Fibroblast of skin of right quadriceps (primary cell): ENCODE measurements at places on chromosomes 3 and 15.

- no peak for DNase-seq
Measured at GRCh38 chr3:168285506-168285905, 189.8 kb upstream of the GOLIM4 start.

- DNase-seq = peak; percentile 49
Measured at GRCh38 chr3:58025837-58026569, 17.8 kb downstream of the FLNB start.

DNA sequence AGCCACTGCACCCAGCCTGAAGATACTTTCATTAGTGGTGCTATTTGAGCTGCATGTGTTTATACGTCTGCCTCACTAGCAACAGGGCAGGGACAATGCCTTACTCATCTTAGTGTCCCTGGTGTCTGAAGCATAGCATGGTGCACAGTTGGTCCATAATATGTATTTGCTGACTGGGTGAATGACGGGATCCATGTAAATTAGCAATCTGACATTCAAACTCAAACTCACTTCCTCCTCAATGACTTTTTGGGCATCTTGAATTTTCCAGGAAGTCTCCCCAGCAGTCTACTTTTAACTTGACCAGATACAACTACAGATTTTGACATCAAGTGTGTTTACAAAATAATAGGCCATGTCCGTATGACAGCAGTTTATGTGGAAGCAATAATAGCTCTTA is 3.0 kb upstream of the LDHAL6B start:
- no peak for DNase-seq

DNA sequence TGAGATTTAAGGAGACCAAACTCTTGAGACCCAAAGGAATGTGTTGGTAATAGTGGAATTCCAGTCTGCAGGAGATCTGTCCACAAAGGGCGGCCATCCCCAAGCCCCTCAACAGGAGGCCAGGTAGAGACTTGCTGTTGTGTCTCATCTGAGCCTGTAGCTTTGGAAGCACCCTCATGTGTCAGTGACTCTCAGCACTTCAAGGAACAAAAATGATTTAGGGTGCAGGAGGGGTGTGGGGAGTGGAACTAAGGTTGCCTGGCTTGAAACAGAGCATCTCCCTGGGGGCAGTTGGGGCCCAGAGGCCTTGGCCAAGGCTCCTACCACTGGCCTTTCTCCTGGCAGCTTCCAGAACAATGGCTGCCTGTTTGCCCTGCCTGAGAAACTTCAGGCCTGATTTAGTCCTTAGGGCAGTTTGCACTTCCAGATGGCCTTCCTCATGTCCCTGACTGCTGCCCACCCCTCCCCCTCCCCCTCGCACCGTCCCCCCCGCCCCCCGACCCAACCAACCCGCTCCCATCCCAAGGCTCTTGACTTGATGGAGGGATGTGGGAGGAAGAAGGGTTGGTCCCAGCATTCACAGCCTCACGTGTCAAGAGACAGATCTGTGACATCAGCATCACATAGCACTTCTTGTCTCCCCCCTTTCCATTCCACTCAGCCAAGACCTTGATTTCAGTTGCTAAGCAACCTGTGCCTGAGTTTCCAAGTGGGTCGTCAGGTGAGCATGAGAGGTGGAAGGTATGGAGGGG is 77.1 kb downstream of the CORO2B start:
- no peak for DNase-seq

DNA sequence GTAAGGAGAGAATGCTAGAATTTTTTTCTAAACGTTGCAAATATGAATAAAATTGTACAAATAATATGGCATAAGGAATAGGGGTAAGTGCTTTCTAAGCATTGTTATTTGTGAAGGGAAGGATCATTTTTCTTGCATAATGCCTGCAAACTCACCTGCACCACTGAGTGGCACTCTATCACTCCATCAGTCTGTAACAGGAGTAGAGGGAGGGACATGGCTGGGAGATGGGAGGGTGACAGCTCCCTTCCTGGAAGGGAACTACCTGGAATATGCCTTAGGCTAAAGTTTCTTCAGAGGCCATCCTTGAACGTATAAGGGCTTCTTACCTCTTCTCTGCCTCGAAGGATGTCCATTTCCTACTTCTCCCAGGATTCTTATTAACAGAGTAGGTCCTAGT is 3.0 kb downstream of the NAALADL2 start:
- DNase-seq = peak; percentile 2

- DNase-seq = no peak
Measured at GRCh38 chr3:71784201-71784913, 591 bp downstream of the PROK2 start.

DNA sequence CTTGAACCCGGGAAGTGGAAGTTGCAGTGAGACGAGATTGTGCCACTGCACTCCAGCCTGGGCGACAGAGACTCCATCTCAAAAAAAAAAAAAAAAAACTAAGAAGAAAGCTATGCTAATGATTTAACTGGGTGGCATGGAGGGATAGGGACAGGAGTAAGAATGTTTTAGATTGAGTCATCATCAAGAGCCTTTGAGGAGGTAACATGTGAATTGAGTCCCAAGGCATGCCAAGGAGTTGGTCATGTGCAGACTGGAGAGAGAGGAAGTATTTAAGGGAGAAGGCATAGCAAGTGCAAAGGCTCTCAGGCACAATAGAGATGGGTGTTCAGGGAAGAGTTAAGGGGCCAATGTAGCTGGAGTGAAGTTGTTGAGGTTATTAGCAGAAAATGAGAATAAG is 9.1 kb downstream of the BNC1 start:
- DNase-seq = peak; percentile 24

GRCh38 chr15:48805591-48805990 is 5.3 kb downstream of the CEP152 start:
- no peak for DNase-seq

- peak; percentile 68 for DNase-seq
Measured at GRCh38 chr15:71448688-71449114, 333.4 kb downstream of the THSD4 start.

GRCh38 chr15:89361451-89362202 is 27.0 kb upstream of the POLG start:
- DNase-seq = peak; percentile 48

- no peak for DNase-seq
Measured at GRCh38 chr3:51379301-51379700, 5.8 kb upstream of the MANF start.

DNA sequence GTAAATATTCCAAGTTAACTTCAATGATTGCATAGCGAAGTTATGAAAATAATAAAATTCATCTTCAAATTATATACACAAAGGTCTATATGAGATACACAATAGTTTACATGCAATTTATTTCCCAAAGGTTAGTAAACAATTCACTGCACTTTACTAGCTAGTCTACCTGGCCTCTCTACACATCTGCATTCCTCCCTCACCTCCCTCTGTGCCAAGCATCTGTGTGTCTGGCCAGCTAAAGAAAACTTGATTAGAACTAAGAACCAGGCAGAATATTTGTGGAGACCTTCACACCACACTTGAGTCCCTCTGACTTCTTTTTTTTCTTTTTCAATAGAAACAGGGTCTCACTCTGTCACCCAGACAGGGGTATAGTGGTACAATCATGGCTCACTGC is 61.4 kb downstream of the LRRFIP2 start:
- no peak for DNase-seq

DNA sequence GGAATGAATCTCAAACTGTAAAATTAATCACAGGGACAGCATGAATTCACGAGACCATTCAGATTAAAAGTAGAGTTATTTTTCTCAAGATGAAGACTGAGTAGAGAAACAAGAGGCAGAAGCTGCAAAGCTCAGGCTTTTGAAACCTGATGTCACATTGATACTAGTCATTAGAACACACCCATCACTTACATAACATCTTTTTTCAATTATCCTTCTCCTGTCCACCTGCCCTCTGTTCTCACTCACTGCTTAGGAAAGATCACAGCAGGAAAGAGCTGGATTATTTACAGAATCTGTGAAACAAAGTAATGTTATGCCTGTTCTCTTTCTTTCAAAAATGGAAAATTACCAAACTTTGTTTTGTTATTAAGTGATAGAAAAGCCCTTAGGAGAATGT is 72.0 kb upstream of the CDAN1 start:
- no peak for DNase-seq

- no peak for DNase-seq
Measured at GRCh38 chr15:69114331-69114928, 46.0 kb upstream of the GLCE start.

- no peak for DNase-seq
Measured at GRCh38 chr15:43515741-43516140, 1.7 kb upstream of the MAP1A start.

- DNase-seq = peak; percentile 90
Measured at GRCh38 chr15:67146875-67147381, 81.5 kb downstream of the SMAD3 start.

DNA sequence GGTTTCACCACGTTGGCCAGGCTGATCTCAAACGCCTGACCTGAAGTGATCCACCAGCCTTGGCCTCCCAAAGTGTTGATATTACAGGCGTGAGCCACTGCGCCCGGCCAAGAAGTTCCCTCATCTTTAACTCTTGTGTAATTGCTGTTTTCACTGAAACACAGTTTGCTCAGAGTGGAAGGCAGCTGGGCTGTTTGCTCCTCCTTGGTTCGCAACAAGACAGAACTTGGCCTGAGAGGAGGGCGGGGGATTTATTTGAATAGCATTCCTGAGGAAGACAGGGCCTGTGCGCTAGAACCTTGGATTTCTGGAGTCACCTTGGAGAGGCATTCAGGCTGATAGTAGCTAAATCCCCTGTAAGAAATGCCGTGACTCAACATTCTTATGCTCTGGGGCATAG is 226.7 kb upstream of the MCTP2 start:
- no peak for DNase-seq

DNA sequence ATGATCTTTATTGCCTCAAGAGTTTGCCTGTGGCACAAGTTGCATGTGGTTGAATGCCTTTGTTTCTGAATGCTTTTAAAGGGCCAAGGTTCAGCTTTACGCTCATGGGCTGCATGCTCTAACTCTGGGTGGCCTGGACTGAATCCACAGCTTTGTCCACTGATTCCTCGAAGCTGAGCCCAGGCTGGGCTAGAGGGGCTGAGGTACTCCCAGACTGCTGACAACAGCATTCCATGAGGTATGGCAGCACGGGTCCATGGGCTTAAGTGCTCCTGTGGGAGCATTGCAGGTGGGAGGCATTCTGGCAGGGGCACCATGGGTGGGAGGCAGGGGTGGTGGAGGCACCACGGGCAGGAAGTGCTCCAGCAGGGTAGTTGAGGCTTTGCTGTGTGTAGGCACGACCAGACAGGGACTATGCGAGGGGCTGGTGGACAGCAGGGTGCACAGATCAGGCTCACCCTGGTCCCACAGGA is 61.6 kb downstream of the GLCE start:
- DNase-seq = no peak

DNA sequence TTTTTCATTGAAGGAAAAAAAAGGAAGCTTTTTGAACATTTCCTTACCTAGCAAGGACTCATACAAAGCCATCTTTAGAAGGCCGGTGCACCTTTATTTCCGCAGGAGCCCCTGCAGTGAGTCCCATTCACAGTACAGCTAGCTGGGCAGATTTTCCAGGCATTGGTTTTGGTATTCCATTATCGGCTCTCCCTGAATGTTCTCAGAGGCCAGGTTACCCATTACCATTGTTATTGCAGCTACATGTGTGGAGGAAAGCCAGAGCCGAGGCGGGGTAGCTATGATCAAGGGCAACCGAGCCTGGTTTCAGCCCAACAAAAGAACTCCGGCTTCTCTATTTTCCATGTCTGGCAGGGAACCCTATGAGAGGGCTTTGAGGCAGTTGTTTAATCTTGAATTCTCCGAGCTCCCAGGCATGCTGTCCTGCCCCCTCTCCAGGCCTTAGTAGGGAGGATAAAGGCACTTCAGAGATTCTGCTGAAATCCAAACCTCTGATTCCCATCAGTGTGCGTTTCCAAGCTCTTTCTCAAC is 100.3 kb downstream of the LRRK1 start:
- no peak for DNase-seq

GRCh38 chr3:174270841-174271240 is 588.3 kb upstream of the NAALADL2 start:
- DNase-seq = peak; percentile 82

DNA sequence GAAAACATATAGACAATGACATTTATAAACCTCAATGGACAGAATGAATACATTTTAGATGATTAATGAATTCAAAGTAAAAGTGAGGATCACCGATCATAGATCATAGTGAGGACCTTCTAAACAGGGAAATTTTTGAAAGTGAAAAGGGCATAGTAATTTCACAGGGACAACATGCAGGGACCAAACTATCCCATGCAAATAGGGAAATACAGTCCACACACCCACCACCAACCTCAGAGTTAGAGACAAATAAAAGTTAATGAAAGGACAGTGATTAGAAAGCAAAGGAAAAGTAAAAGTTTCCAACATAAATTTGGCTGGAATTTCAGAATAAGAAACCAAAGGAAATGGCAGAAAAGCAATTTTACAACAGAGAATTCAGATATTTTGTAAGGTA is 15.4 kb upstream of the CHRNA7 start:
- no peak for DNase-seq

GRCh38 chr3:126544596-126545281 is 14.0 kb downstream of the C3orf22 start:
- no peak for DNase-seq

- DNase-seq = peak; percentile 5
Measured at GRCh38 chr15:95795386-95795785, 535.1 kb upstream of the NR2F2 start.

- no peak for DNase-seq
Measured at GRCh38 chr3:173238091-173238490, 97.1 kb upstream of the SPATA16 start.

DNA sequence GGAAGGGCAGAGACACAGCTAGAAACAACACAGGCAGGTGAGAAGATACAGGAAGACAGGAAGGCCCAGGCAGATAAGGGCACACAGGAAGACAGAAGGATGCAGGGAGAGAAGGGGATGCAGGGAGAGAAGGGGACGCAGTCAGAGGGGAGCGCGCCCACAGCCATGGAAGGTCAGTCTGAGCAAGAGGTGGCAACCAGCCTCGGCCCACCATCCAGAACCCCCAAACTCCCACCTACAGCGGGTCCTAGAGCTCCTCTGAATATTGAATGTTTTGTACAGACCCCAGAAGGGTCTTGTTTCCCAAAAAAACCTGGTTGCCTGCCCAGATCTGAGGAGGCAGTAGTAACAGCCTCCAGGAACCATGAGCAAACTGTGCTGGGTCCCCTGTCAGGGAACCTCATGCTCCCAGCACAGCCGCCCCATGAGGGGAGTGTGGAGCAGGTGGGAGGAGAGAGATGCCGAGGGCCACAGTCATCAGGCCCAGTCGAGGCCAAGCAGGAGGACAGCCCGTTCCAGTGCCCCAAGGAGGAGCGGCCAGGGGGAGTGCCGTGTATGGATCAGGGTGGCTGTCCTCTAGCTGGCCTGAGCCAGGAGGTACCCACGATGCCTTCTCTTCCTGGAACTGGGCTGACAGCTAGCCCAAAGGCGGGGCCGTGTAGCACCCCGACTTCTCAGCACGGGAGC is 27.6 kb upstream of the SLC28A1 start:
- DNase-seq = no peak

- no peak for DNase-seq
Measured at GRCh38 chr3:43549626-43550290, 72.1 kb downstream of the ANO10 start.

- peak; percentile 66 for DNase-seq
Measured at GRCh38 chr3:48018841-48019240, 2.6 kb upstream of the MAP4 start.

GRCh38 chr3:111541911-111542483 is at the start of gene CD96:
Gene CD96, plus strand, starts transcription at chr3:111542197. Its CDS starts 52 bp downstream, at chr3:111542249.
- peak; percentile 44 for DNase-seq
